ENCODE measurements at places on chromosomes 13 and 19.

DNA sequence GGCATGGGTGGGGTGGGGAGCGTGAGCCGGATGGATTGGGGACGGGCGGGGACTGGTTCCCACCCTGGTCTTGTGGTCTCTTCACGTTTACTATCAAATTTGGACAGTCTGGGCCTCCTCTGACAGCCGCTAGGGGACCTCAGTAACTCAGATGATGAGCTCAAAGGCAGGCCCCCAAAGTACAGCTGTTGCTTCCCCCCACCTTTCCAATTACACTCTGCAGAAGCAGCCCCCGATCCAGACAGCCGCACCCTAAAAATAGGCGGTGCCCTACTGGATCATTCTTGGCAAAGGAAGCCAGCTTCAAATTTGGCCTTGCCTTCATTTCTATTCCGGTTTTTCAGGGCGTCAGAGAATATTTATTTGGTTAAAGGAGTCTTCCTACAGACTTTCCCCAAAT is 1.9 kb upstream of the FOXO1 start:
- DNase-seq: peak; percentile 13

GRCh38 chr13:107867701-107868661 is 347.4 kb downstream of the LIG4 start:
- peak; percentile 70 for DNase-seq

- no peak for DNase-seq
Measured at GRCh38 chr19:45529420-45529785, 22.1 kb downstream of the VASP start.

- no peak for DNase-seq
Measured at GRCh38 chr13:98897706-98898105, 80.2 kb downstream of the DOCK9 start.

- DNase-seq: no peak
Measured at GRCh38 chr13:66617786-66618185, 612.4 kb downstream of the PCDH9 start.

Data from nephron progenitor cell (in vitro differentiated cells).